ENCODE measurements at places on chromosomes 2 and 18.

DNA sequence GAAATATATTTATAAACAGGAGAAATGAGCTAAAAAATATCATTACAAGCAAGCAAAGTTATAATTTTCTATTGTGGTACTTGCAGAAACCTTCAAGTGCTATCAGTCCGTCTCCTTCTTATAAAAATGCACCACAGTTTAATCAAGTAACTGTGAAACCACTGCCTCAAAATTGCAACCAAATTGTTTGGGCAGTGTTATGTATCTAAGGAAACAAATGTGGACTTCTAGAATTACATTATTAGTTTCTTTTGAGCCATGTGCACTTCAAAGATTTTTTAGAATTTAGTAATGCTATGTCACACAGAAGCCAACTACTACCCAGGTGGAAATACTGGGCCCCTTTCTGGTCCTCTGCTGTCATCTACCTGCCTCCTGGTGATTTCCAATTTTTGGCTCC is 495.6 kb downstream of the NYAP2 start:
- DNase-seq: no peak

DNA sequence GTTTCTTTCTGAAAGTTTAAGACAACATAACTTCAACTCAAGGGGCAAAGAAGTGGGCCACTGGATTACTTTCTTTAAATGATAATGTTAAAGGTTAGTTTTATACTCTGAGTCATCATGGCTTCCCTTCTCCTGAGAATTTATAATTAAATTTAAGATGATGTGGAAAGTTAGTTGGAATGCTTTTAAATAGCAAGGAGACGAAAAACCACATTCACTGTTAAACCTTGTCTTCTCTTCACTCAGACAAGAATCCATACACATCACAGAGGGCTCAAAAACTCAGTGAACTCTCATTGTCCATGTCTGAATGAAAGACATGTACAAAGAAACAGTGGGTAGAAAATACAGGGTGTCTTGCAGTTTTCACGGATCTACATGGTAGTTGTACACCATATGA is 65.6 kb downstream of the COL5A2 start:
- DNase-seq: no peak

DNA sequence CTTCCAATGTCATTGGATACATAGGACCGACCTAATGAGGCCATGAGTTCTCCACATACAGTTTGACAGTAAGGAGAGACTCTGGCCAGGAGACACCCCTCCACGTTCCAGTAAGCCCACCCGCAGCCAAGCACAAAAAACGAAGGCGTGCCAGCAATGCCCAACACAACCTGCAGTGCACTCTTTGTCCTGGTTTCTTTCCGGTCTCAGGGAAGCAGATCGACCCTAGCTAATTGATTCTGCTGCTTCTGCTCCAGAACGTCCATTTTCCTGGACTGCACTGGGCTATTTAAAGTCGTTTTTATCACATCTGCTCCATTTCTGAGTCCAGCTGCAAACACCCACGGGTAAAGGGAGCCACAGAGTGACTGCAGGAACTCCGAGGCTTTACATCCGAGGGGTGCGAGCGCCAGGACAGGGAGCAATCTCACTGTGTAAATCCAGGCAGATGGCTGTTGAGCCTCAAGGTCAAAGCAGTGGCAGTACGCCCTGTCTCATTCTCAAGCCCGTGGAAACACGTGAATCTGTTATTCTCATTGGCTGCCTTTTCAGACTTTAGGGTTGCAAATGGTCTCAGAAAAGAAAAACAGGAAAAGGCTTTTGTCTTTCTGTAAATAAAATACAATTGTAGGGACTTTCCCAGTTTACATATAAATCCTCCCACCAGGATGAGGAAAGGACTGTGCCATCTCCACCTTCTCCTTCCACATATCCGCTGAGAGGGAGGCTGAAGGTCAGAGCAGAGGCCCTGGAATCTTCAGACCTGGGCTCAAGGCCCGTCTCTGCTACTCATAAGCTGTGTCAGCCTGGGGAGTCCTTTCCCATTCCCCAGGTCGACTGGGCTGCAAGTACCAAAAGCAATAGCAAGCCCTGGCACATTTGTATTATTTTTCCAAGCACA is 40.7 kb downstream of the TMEM163 start:
- DNase-seq: no peak

- no peak for DNase-seq
Measured at GRCh38 chr2:222268311-222268990, 30.3 kb downstream of the PAX3 start.

DNA sequence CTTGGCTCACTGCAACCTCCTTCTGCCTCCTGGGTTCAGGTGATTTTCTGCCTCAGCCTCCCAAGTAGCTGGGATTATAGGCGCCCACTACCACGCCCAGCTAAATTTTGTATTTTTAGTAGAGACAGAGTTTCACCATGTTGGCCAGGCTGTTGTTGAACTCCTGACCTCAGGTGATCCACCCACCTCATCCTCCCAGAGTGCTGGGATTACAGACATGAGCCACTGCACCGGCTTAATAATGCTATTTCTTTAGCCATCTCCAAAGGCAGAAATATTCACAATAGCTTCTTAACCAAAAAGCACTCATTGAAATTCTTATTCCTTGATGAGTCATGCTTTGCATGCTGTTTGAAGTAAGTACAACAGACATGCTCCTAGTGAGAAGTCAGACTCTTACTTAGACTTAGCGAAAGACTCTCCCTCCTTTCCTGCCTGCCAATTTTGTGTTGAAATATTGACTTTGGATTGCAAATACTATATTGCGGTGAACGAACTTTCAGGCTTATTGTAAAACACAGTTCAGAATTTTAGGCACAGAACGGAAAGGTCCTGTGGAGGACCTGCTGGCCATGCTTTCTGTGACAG is 4.4 kb downstream of the ACTR3 start:
- DNase-seq: no peak

GRCh38 chr18:79566771-79567431 is 112.7 kb upstream of the CTDP1 start:
- no peak for DNase-seq

DNA sequence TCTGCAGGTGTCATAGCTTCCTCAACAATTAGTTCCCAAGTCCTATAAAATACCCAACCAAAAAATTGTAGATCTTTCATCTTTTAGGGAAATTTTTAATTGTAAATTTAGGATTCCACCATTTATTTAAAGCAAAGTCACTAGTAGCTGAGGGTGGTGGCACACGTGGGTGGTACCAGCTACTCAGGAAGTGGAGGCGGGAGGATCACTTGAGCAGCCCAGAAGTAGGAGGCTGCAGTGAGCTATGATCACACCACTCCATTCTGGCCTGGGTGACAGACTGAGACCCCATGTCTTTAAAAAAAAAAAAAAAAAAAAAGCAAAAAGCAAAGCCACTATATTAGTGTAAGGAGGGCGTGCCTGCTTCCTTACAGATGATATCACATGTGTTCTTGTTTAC is 60.3 kb upstream of the GREB1L start:
- DNase-seq: no peak

- DNase-seq: no peak
Measured at GRCh38 chr2:120566331-120567035, 169.2 kb upstream of the GLI2 start.

GRCh38 chr2:77228391-77228790 is 293.8 kb downstream of the LRRTM4 start:
- DNase-seq: no peak

- DNase-seq: no peak
Measured at GRCh38 chr2:57544624-57545023, 502.0 kb upstream of the VRK2 start.

DNA sequence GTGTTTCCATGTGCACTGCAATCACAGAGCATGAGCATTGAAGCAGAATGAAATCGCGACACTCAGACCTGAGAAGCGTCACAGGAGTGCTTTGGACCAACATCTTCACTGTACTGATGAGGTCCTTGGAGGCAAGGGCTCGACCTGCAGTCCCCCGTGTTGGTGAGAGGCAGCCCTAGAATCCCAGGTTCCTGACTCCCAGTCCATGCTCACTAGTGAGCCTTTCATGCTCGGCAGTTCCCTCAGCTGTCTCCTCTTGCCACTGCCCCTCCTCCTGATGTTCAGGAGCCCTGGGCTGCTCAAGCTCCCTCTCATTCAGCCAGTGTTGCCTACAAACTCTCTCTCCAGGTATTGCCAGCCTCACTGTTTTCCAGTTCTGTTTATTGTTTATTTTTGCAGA is 291.4 kb downstream of the DYSF start:
- DNase-seq: no peak

DNA sequence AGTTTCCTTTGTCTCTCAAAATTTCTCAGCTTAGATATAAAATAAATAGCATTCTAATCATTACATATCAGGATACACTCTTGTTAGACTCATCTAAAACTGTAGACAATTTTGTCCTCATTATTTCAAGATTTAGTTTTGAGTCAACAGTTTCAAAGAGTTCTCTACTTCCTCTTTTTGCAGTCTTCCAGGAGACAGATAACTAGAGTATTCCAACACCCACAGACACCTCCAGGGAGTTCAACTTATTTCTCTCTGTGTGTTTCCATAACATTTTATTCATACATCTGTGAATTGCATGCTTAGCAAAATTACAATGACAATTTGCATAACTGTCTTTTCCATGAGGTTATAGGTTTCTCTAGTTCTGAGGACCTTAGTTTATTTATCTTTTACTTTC is 166.6 kb upstream of the HNMT start:
- no peak for DNase-seq

GRCh38 chr2:240319855-240320203 is 115.6 kb upstream of the GPC1 start:
- DNase-seq: no peak

- no peak for DNase-seq
Measured at GRCh38 chr2:233141901-233142300, 81.8 kb downstream of the INPP5D start.

- no peak for DNase-seq
Measured at GRCh38 chr2:176251928-176252327, 17.3 kb upstream of the MTX2 start.

- DNase-seq: no peak
Measured at GRCh38 chr2:47193607-47194006, 38.5 kb upstream of the STPG4 start.

DNA sequence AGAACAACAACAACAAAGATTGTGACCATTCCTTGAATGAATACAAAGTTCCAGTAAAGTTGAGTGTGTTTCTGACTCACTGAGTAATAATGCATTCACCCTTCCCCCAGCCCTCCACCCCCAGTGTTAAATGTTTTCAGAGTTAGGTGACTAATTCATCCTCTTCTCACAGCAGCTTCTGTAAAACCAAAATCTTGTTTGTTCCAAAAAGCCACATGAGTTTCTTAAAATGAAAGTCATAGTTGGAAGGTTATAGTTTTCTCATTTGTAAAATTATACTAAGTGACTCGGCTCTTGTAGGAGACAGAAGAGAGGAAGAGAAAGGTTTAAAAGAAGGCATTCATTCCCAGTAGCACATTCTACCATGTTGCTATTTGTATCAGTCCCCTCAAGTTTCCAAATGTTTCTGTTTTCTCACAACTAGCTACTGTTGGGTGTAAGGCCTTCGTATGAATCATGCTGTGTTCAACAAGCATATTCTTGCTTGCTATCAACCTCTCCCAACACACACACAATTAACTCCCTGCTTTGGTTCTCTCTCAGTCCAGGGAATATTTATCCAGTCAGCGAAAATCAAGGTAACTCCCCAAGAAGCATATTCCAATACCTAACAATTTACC is 75.3 kb downstream of the MBD2 start:
- DNase-seq: peak; percentile 38

GRCh38 chr2:65031341-65032018 is 24.7 kb upstream of the CEP68 start:
- DNase-seq: no peak

- no peak for DNase-seq
Measured at GRCh38 chr2:185894223-185894622, 155.6 kb downstream of the FSIP2 start.

DNA sequence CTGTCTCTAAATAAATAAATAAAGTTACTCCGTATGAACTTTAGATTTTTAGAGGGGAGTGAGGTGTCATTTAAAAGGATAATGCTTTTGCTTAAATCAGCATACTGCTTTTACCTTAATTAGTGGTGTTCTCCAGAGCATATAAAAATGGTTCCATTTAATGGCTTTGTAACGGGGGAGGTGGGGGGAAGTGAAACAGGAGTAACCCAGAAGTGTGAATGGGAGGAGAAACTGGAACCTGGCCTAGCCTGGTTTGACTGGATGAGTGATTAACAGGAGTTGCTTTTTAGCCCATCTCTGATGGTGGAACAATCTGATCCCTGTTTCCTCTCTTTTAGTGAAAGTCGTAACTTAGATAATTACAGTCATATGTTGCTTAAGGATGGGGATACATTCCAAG is 1.6 kb downstream of the CNDP2 start:
- no peak for DNase-seq
